Activated B cell treated with CpG ODN at 0.5 μM for 24 hours (primary cell): ENCODE measurements at places on chromosomes 1 and 21.

GRCh38 chr1:6464514-6464836 lies 1.5 kb downstream of the TNFRSF25 start:
- no peak for DNase-seq

DNA sequence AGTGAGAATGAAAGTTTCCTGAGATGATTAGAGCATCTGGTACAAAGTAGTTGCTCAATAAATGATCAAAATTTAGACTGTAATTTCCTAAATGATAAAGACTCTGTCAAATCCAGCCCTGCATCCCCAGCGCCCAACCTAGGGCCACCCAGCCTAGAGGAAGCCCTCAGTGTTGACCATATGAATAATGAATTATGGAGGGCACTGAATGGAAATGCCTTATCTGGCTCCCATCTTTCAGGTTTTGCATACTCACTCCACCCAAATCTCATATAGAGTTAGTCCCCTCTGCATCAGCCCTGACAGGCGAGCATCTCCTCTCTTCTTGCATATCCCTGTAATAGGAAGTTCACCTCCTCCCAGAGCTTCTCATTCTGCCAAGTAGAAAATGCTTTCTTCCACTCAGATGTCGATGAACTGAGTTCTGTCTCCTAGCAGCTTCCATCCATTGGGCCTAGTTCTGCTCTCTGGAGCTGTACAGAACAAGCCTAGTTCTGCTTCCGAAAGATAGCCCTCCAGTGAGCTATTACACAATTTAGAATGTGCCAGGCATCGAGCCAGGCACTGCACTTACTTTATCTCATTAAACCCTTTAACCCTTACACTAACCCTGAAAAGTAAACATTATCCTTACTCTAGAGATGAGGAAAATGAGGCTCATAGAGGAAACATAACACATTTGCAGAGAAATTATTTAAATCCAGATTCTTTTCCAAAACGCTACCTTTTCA lies 20.9 kb downstream of the COA7 start:
- no peak for DNase-seq

- DNase-seq = no peak
These were observed 97.0 kb upstream of the C1orf174 start for GRCh38 chr1:3996846-3997705.

DNA sequence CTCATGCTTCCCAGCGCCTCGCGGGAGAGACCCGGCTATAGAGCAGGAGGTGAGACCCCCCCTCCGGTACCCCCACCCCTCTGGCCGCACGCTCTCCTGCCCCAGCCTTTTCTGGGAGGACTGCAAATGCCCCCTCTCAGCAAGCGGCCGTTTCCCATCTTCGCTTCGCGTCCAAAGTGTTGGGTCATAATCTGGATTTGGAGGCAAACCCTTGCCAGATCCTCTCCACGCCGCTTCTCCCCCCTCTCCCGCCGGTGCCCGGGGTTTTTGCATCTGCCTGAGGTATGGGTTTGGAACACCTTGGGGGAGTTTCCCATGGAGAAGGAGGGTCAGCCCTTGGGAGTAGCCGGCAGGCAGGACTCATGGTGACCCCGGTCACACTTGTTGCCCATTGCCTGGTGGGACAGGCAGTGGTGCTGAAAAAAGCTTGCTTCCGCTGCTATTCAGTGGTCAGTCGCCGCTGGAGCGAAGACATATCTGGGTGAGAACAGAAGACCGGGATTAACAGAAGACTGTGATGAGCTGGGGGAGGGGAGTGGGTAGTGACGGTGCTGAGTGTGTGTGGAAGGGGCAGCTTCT lies 935 bp downstream of the KCNK2 start:
- DNase-seq = no peak

DNA sequence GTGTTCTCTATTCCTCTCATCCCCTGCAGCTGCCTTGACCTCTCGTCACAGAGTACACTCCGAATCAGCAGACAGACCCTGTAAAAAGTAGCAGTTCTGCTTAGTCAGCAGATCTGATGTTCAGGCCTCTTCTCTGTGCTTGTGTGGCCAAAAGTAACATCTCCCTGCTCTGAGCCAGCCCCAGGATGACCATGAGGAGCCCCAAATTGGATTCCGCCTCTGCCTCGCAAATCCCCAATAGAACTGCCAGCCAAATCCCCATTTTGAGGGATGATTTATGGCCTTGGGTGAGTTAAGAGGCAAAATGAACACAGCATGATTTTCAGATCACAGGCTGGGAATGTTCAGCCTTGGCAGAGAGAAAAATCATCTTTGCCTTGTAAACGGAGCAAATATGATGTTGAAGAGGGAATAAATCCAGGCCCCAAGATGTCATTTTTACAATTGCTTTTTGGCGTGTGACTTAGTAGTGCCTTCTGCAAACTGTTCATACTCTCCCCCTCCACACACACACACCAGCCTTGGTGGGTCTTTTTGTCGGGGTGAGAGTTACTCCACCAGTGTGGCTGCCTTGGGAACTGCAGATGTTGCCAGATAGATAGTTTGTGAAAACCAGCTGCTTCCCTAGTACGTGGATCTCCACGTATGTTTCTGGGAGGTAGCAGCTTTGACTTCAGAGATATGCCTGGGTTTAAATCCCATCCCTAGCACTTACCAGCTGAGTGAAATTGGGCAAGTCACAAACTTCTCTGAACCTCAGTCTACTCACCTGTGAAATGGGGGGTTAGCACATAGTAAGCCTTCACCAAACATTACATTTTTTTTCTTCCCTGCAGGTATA lies 77.8 kb downstream of the MAN1C1 start:
- DNase-seq = no peak

GRCh38 chr1:103525114-103525606 lies 339 bp upstream of the RNPC3 start:
- peak; percentile 15 for DNase-seq

DNA sequence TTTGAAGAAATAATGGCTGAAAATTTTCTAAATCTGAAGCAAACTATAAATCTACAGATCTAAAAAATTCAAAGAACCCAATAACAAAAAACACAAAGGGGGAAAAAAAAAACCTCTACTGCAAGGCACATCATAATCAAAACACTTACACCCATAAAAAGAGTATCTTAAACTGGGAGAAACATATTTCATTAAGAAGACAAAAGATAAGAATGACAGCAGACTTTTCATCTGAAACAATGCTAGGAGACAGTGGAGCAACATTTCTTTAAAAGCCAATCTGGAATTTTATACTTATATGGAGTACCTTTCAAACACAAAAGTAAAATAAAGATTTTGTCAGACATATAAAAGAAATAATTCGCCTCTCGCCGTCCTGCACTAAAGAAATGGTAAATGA lies 49.1 kb downstream of the COP1 start:
- no peak for DNase-seq

GRCh38 chr21:35136586-35137219 lies 87.6 kb upstream of the RUNX1 start:
- no peak for DNase-seq

DNA sequence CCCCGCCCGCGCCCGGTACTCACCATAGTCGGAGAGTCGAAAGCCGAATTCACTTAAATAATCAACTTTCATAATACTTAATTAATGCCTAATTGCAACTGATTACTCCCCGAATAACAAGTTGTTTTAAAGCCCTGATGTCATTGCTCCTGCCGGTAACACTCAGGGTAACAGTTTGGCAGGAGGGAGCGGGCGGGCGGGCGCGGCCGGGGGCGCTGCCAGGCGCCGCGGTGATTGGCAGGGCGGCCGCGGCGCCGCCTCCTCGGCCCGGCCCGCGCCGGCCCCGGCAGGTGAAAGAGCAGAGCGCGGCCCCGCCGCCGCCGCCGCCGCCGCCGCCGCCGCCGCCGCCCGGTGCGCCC lies 102.2 kb downstream of the CASZ1 start:
- no peak for DNase-seq

DNA sequence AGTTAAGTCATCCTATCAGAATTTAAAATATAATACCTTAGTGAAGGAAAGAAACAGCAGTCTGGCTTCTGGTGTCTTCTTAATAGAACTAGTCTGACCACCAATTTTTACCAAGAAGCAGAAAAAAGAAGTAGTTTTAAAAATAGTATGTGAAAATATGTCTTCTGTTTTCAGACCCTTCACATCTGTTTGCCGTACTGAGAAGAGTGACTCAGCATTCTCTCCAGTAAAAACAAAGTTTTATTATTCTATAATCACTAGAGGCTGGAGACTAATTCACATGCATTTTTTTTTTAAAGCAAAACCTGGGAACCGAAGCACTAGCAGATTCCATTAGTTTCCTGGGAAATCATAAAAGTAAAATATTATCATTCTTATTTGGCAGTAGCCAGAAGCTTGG lies 163.8 kb downstream of the COL24A1 start:
- no peak for DNase-seq

DNA sequence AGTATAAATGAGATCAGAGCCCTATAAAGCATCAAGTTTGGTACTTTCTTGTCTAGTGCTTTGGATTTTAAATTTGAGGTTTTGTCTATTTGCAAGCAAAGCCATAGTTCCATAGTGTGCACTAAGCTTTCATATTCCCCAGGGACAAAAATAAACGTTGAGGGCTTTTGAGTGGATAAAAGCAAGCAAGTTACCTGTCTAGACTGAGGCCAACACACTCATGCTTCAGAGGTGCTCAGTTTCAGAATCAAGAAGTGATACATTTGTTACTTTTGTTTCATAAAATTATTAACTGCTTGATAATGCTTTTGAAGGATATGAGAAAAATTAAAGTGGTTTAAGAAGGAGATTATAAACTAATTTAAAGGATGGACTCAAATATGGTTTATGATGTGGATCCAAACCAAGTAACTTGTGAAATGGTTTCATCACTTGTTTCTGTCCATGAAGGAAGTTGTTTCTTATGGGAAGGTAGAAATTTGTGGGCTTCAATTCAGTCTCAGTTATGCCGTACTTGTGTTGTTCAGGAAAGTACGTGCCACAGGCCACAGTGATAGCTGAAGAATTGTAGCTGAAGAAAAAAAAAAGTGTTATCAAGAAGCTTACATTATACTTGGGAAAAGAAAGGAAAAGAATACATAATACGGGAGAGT lies 71.2 kb downstream of the CHRM3 start:
- no peak for DNase-seq

DNA sequence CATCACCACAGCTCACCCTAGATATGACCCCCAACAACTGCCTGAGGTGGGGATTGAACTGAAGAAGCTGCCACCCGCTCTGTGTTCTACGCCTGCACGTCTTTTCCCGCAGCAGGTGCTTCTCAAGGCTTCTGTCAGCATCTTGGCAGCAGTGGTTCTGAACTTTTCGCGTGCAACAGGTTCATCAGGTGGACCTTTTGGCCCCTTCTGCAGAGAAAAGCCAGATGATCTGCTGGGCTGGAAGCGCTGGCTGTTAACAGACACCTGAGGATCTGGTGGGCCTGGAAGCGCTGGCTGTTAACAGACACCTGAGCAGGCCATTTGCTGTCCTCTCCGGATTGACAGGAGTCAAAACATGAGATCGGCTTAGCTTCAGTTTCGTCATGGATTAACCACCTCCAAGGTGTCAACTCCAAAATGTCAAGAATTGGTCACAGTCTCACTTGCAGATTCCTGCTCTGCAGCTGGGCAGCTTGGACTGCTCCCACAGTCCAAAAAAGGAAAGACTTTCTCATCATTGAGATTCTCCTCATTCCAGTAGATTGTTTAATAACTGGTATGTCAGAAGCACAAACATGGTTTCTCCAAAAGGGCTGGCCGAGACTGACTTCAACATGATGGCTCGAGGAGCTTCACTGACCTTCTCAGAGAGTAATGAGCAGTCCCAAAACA lies 4.7 kb downstream of the C1orf174 start:
- no peak for DNase-seq

- no peak for DNase-seq
These were observed 1622.8 kb upstream of the B3GALT2 start for GRCh38 chr1:194809215-194809614.

DNA sequence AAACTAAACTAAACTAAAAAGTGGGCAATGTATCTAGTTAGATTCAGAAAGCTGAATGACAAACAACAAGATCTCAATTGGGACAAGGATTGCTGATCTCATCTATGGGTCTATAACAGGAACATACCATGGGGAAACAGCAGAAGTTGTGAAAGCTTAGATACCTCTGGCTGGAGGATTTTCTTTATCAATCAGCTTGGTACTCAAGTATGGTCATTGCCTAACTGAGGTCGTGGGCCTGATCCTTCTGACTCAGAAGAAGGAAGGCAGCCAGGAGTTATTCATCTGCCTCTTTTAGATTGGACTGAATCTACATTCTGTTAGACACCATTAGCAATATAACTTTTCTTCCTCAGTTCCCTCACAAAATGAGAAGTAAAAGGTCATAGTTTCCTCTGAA lies 39.7 kb downstream of the DNTTIP2 start:
- DNase-seq = no peak

DNA sequence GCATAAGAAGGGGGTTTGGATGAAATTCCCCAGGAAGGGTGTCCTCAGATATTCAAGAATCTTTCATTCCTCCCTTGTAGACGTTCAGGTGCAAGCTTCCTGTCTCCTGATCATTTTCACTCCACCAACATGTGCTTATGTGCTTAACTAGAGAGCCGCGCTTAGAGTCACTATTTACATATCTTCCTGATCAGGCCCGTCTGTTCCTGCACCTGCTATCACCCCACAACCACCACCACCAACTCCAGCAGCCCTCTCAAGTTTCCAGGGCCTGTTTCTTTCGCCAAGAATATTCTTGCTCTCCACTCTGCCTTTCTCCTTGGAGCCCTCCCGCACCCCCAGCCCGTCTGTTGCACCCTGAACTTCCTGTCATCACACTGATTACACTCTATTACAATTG lies 113.4 kb downstream of the SPSB1 start:
- DNase-seq = no peak

- no peak for DNase-seq
These were observed 3.9 kb upstream of the SLC27A3 start for GRCh38 chr1:153771261-153771660.

DNA sequence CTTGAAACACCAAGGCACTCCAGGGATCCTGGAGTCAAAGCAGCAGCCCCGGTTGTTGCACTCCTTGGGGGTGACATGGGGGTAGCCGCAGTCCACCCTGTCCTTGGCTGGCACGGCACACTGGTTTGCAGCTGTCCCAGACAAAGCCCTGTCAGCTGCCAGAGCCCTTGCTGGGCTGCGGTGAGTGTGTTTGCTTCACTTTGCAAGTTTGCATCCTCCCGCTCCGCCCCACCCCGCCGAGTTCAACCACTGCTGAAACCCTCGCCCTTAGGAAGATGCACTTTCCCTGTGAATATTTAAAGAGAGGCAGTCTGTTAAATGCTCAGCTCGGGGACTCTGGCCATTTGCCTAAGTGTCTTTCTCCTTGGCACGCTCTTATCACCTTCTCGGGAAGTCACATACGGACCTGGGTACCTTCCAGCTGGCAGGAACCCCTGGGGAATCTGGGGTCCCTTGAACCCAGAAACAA lies 1.7 kb downstream of the TFF3 start:
- DNase-seq = no peak

- no peak for DNase-seq
These were observed 6.2 kb downstream of the C1orf115 start for GRCh38 chr1:220696226-220696862.

- no peak for DNase-seq
These were observed 44.9 kb upstream of the ECE1 start for GRCh38 chr1:21335088-21335691.

GRCh38 chr1:214438530-214438929 lies 112.9 kb downstream of the PTPN14 start:
- no peak for DNase-seq

DNA sequence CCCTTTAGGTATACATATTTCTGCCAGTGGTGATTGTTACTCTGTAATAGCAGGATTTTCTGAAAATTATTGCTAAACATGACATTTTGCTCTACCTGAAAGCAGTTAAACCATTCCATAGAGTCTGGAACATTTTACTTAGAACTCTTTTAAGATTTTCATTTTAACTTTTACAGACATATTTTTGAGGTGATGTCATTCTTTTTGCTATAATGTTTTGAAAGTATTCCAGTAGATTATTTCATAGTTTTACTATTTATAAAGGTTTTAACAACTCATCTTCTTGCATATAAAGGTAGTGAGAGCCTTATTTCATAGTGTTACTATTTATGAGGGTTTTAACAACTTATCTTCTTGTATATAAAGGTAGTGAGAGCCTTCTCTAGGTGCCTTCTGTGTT lies 42.9 kb downstream of the PTBP2 start:
- DNase-seq = no peak
